Urinary bladder (tissue), 4 donors: ENCODE measurements at places on chromosomes 13 and 19.

- DNase-seq, result no peak
Measured at GRCh38 chr19:5228932-5229777, 111.5 kb downstream of the PTPRS start.

DNA sequence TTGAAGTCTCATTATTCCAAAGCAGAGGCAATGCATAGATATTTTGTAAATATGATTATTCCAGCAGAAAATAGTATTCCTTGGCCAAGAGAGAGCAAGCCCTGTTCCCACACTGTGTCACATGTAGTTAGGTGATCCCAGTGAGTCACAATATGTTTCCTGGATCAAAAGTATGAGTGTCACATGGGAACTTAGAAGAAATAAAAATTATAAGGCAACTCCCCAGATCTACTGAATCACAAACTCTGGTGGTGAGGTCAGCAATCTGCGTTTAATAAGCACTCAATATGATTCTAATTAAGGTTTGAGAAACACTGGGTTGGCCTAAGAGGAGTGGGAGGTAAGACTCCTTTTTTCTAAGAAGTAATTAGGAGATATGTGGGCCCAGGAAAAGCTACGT is 1504.5 kb upstream of the PCDH20 start:
- no peak for DNase-seq

DNA sequence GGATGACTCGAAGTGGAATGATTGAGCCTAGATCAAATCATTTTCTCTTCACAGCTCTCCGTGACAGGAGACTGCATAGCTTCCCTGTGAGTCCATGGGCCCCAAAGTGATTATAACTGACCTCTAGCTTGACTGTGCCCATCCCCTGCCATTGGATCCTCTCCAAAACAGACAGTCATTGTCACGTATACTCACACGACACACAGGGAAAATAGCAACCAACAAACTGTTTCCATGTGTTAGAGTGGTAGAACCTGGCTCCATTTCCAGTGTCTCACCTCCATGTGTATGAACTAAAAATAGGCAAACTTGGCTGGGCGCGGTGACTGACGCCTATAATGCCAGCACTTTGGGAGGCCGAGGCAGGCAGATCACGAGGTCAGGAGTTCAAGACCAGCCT is 48.8 kb upstream of the NPAS1 start:
- DNase-seq, result no peak

- no peak for DNase-seq
Measured at GRCh38 chr19:32450217-32450616, 44.6 kb downstream of the DPY19L3 start.

GRCh38 chr19:34241513-34242337 is 12.6 kb upstream of the GARRE1 start:
- DNase-seq, result no peak

- no peak for DNase-seq
Measured at GRCh38 chr13:23898101-23898500, 799 bp upstream of the C1QTNF9B start.

GRCh38 chr19:31503211-31503610 is 154.0 kb upstream of the TSHZ3 start:
- no peak for DNase-seq

- DNase-seq, result no peak
Measured at GRCh38 chr13:61466280-61466679, 50.6 kb upstream of the PCDH20 start.

- no peak for DNase-seq
Measured at GRCh38 chr19:39749981-39750380, 12.2 kb upstream of the CLC start.

DNA sequence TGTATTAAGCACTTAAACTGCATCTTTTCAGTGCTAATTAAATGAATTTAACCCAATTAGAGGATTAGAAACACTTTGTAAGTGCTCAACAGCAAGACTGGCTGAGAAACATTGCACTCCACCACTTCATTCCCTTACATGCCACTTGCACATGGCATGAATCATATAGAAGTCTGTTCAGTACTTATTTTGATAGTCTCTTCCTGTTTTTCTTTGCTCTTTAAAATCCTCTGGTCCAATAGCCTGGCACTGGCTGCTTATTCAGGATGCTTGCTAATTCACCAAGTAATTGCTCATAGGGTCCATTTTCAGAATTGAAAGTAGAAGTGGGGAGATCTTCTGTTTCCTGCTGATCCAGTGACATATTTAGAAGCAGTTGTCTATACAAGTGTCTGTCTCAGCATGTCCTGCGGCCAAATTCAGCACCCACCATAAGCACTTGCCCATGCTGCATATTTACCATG is 900.1 kb downstream of the PCDH9 start:
- no peak for DNase-seq
